ENCODE measurements at places on chromosomes 12 and 14.
A peak's percentile ranks its signal among the peaks of the same experiment; 100 is the strongest.

DNA sequence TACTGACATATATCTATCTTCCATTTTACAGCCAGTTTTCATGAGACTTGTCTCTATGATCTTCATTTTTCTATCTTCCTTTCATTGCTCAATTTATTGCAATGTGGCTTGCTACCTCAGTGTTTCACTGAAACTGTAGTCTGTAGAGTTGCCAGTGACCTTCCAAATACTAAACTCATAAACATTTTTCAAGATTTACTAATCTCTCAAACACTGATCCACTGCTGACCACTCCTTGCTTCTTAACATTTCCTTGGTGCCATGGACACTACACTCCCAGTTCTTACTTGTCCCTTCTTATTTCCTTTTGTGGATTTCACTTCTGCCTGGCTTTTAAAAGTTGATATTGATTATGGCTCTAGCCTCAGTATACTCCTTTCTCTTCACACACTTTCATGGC lies 95.4 kb upstream of the SLCO1C1 start:
- no peak for DNase-seq

DNA sequence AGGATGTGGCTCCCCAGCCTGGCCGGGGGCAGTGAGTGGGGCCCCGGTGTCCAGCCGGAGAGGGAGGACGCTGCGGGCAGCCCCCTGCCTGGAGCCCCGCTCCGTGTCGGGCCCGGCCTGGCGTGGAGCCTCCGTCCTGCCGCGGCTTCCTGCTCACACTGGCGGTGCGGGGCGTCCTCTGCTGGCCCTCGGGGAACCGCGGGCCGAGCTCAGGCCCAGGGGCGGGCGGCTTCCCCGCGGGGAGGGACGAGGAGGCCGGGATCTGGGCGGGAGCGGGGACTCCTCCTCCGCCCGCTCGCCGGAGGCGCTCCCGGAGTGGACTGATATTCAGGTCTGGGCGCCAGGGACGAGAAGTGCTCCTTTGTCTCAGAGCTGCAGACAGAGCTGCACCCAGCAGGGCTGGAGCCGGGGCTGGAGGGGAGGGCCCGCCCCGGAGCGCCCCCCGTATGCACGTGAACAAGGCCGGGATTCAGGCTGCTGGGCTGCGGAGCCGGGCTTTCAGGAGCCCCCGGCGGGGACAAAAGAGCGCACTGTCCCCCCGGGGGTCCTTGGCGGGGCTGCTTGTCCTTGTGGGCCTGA lies 2.2 kb downstream of the MMP17 start:
- DNase-seq = no peak

DNA sequence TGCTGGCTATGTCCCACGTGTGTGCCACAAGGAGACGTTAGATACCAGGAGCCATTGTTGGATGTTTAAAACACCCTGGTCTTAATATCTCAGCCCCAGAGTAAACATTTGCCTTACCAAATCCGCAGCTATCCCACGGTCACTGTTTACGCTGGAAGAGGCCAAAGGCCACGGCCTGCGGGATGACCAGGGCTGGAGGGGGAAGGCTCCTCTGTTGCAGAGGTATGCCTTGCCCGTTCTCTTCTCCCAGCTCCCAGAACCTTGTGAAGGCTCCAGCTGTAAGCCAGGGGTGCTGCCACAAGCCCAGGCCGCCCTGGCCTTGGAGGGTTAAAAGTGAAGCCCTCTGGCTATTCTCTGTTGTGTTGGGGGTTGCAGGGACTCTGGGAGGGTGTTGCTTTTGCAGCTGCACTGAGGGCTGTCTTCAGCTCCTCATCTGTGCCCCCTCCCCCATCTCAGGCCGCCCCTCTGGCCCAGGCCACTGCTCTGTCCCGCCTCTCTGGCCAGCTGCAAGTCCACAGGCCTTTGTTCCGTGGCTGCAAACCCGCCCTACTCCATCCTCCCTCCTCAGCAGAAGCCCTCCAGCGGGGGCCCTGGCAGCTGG lies 2.5 kb downstream of the PLEKHG3 start:
- no peak for DNase-seq

DNA sequence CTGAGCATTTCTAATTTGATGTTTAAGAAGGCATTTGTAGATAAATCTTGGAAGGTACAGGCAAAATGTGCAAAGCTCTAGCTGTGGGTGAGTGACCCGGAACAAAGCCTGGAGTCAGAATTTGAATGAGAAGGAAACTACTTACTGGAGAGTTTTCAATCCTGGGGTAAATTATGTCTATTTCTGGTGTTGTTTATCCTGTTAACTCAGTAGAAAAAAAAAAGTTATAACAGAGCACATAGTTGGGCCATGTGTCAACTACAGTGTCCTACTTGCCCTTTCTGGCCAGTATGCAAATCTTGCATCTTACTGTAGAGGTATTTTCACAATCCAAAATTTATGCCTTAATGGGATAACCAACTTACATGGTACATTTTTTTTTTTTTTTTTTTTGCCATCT lies 182.3 kb downstream of the SYNE2 start:
- DNase-seq = no peak

GRCh38 chr12:8628731-8629130 lies 16.1 kb upstream of the AICDA start:
- no peak for DNase-seq

- no peak for DNase-seq
Observed at GRCh38 chr14:56224691-56225681, 106.8 kb downstream of the PELI2 start.

- DNase-seq = no peak
Observed at GRCh38 chr12:63093084-63093483, 57.9 kb downstream of the AVPR1A start.

DNA sequence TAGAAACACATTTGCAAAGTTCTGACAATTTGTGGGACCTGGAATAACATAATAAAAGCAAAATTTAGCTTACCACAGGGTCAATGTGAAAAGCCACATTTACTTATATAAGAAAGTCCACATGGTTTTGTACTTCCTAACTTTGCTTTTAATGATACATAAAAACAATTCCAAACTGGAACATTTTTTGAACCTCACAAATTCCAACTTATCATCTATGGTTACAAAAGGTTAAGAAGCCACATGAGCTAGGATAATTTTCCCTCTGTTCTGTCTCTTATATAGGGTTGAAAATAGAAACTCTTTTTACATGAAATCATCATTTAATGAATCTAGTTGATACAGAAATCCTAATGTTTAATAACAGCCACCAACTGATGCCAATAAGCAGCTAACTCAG lies 8.9 kb upstream of the RERG start:
- no peak for DNase-seq

DNA sequence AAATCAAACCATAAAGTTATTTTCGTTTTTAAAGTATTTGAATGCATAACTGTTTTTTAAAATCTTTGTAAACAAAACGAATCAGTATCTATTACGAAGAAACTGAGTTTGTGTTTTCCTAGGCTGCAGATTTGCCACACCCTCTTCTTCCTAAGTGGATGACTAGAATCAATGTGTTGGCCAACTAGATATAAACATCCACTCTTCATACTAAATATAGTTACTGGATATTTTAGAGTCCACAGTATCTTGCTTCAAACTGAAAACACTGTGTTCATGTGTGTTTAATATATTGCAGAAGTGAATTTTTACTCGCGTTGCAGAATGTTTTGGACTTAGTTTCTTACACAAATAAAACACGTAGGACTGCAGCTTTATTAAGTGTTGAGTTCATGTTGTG lies 63.2 kb downstream of the KLHL28 start:
- DNase-seq = no peak

GRCh38 chr14:44742202-44742601 lies 219.5 kb downstream of the KLHL28 start:
- DNase-seq = no peak

DNA sequence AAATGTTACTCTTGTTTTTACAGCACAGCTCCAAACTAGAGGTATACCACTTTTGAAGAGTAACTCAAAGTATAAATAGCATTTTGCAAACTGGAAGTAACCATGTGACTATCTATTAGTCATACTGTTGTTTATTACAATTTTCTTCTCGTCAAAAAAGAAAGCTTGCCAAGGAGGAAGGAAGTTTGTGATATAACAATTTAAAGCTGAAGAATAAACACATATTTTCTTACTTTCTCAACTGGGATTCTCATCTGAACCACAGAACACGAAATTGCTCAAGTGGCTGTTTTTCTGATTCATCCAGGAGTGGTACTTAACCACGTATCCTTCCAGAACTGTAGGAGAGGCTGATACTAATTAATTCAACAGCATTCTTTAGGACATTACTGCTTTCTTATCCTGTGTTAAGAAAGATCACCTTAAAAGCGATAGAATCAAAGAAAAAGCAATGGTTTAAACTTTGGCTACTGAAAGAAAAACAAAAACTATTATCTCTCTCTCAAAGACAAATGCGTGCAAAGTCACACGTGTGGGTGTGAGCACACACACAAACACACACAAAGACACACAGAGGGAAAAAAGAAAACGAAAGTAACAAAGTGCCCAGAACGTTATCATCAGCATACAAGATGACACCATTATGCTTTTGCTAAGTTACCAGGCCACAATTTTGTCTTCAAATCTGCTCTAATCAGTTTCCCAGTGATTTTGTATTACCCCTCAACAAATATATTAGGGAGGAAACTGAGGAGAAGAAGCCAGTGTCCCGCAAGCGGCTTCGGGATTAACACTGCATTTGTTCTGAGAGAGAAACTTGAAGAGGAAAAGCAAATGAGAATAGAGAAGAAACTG lies at the start of gene CLEC2B:
Gene CLEC2B (minus strand): TSS at position 48 of the 855 bp plus-strand sequence.
- DNase-seq = no peak

- peak; percentile 53 for DNase-seq
Observed at GRCh38 chr12:6788972-6789924, at the start of gene CD4. Gene CD4, plus strand, starts transcription at chr12:6789528. Its CDS starts 10,611 bp downstream, at chr12:6800139.

DNA sequence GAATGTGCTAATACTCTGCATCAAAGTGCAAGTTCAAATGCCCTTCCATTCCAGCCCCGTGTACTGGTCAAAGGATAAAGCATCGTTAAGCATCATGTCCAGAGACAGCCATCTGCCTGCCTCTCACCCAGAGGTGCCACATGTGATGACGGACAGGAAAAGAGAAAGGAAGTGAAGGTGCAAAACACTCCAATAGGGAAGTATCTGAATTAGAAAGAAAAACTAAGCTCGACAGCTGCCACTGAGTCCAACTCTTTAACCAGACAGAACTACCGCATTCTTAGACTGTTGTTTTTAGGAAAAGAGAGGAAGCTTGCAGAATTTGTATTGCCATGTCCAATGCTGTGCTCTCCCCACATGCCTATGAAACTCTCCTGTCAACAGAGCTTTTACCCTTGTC lies 465.0 kb upstream of the SOX5 start:
- no peak for DNase-seq

GRCh38 chr12:19129122-19129485 lies 429 bp upstream of the PLEKHA5 start:
- DNase-seq = no peak

GRCh38 chr14:58783792-58784511 lies 146.2 kb downstream of the DACT1 start:
- DNase-seq = no peak

GRCh38 chr12:113152835-113153814 lies 3.6 kb downstream of the CFAP73 start:
- DNase-seq = peak; percentile 49

- no peak for DNase-seq
Observed at GRCh38 chr12:89731614-89732013, 23.0 kb upstream of the ATP2B1 start.

GRCh38 chr12:124310178-124310577 lies 15.3 kb downstream of the RFLNA start:
- DNase-seq = no peak

DNA sequence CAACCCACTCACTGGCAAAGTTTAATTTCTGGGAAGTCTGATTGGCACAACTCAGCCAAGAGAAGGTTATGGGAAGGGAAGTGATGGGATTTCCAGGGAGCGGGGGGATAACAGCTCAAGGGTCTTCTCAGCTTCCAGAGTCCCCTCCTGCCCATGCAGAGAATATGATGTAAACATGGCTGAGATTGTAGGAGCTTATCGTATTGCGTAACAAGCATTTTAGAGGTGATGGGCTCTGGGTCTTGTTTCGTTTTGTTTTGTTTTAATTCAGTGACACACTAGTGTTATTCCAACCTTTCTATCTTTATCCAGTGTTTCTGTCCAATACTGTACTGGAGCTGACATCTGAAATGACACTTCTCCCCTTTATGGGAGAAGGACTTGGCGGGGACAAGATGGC lies 762.1 kb upstream of the TMEM132C start:
- DNase-seq = no peak

DNA sequence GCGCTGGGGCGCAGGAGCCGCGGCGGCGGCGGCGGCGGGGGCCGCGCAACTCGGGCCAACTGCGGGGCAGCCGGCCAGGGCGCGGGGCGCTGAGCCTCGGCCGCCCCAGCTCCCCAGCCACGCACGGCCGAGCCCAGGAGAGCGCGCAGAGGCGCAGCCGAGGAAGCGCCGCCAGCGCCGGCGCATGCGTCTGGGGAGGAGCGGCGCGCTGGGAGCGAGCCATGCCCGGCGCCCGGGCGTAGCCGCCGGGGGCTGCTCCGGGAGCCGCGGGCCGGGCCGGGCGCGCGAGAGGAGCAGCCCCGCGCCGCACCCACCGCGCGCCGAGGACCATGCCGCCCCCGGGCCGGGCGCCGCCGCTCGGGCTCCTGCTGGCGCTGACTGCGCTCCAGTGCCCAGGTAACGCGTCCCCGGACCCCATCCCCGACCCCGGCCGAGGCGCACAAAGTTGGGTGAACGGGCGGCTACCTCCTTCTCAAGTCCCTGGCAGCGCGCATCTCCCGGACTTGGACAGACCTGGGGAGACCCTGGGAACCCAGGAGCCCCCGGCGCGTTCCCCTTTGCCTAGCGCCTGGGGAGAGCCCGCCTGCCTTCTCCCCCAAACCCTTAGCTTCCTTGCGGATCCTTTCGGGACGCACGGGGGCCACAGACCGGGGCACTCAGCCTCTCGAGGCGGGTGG lies 121.4 kb downstream of the AACS start:
- no peak for DNase-seq

DNA sequence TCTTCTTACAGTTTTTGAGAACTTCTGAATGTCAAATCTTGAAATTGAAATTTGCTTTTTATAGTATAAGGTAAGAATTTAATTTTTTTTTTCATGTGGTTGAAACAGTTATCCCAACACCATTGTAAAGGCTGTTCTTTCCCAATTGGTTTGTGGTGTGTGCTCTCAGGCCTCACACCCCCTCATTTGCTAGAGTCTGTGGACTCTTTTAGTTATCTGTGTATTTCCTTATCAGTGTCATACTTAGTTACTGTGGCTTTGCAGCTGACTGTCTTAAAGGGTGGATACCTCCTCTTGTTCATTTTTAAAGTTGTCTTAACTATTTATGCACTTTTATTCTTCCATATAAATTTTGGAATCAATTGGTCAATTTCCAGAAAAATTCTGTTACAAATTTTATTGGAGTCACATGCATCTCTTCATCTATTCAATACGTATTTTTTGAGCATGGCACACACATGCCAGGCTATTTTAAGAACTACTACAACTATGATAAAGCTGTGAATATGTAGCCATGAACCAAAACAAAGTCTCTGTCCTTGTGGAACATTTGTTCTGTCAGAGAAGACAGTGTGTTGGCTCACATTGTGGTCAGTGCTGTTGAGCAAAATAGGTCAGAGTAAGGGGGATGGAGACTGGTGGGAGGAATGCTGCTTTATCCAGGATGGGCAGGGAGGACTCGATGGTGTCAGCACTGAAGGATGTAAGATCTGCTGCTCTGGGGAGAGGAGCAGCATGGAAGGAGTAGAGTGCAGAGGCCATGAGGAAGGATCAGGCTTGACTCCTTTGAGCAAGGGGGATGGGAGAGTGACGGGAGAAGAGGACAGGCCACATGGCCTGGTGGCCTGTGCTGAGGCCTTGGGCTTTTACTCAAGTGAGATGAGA lies 24.1 kb downstream of the FGF23 start:
- DNase-seq = no peak

Data from T-helper 9 cell (primary cell).